ENCODE measurements at places on chromosomes 16 and 17. TPM values are rescaled to one million over a fixed set of nuclear protein-coding genes. Genes with fewer than 3 reads are reported as not detected.

GRCh38 chr17:12522743-12523183 is 142.9 kb upstream of the MYOCD start:
- DNase-seq, result no peak

DNA sequence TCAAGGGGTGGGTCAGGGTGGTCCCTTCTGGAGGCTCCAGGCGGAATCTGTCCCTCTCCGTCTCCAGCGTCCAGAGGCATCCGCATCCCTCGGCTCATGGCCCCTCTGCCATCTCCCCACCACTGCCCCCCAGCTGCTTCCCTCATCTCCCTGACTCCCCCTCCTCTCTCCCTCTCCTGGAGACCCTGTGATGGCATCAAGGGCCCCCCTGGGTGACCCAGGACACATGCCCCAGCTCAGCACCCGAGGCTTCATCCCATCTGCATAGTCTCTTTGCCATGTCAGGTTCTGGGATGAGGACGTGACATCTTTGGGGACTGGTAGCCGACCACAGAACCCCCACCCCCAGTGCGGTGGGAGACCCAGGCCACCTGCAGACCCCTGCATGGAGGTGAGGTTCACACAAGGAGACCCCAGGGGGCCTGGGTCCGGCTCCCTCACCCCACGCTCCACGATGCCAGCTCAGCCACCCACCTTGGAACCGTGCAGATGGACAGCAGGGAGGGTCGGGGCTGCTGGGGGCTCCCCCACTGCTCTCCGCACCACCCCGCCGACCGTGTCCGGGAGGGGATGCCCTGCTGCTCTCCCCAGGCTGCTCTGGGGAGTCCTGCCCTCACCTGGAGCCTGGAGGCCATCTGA is 3.8 kb downstream of the SECTM1 start:
- no peak for DNase-seq

- DNase-seq, result no peak
Measured at GRCh38 chr16:7314163-7314562, 18.5 kb upstream of the RBFOX1 start.

DNA sequence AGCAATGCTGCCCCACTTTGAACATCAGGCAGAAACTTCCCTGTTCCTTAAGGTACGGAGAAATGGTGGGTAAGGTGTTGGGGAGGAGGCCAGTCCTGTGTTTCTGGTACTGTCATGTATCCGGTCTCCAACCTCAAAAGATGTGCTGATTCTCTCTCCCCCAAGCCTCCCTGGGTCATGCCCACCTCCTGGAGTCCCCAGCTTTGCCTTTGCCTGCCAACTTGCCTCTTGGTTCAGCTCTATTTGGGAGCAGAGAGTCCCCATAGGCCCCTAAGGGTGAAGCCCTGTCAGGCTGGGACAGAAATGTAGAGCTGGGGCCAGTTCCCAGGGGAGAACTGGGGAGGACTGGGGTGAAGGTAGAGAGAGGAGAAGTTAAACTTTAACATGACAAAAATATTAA is 1.6 kb upstream of the TBX21 start:
- DNase-seq, result no peak

Gene IRX5
- not detected for total RNA-seq

Gene CFAP97D1
- total RNA-seq, result not detected

Measured in activated CD4-positive, alpha-beta T cell treated with anti-CD3 and anti-CD28 coated beads, Interleukin-2, amount 10 ng/mL, durations not matched to agents 24 days and 14 days (primary cell).